Activated B cell treated with CpG ODN at 0.5 μM for 24 hours (primary cell): ENCODE measurements at places on chromosomes 6 and 20. TPM values are rescaled to one million over a fixed set of nuclear protein-coding genes. Genes with fewer than 3 reads are reported as not detected.

GRCh38 chr20:36132802-36133211 is 21.7 kb upstream of the EPB41L1 start:
- no peak for DNase-seq

DNA sequence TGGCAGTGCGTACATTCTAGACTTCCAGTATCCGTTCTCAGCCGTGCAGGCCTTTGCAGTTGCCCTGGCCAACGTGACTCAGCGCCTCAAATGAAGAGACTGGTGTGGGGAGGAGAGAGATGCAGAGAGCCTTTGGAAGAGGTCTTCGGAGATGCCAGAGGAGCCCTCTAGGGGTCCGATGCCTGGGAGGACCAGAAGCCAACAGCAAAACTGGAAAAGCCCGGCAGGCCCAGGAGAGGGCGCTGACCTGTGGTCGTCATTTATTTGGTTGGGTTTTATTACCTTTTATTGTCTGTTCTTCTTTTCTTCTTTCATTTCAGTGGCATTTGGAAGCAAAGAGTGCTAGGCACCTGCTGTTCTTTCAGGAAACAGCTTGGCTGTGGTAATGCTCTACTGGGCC is 53.3 kb upstream of the TMEM181 start:
- no peak for DNase-seq

DNA sequence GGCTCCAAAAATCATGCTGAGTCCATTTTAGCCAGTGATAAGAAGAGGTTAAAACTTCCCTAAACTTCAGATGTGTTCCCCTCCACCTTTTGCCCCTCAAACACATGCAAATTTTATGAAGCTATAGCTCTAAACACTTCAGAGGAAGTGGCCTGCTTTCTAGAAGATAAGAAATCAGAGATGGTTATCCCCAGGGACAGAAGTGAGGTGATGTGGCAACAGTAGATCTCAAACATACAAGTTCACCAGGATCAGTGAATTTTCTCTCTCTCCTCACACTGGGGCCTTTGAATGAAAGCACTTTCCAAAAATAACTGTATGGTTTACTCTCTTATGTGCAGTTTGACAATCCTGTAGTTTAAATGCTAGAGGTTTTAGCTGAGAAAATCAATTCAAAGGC is 332.0 kb downstream of the BTBD9 start:
- no peak for DNase-seq

DNA sequence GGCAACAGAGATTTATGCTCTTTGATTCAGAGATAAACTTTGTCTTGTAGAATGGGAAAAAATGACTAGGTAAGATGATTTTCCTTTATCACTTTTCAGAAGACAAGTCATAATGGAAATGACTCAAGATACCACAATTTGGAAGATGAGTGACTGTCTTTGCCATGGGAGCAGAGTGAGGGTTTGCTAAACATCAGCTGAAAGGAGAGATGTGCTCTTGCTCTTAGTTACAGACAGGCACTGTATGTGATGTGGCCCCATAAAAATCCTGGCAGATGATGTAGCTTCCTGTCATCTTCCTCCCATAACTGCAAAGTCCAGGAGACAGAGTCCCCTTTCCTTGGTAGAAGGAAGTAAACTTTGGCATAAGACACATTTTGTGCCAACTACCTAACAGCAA is 47.6 kb downstream of the BACH2 start:
- no peak for DNase-seq

ELOVL2 gene
- not detected in 2 replicates for total RNA-seq
